ENCODE measurements at places on chromosomes 5 and 9.

DNA sequence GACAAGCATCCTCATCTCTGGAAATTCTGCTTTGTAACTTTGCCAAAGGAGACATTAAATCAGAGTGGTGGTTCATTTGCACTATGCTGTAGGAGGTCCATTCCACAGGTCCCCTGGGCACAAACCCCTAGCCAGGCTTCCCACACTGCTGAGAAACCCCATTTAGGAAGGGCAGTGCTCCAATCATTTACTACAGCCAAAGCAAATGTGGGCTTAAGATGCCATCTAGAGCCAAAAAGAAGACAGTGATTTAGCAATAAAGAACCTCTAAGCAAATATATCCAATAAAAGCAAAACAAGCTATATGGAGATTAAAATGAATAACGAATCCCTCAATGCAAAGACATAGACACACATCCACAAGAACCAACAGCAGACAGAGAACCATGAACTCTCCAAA lies 129.0 kb upstream of the ALDH1B1 start:
- DNase-seq = no peak

DNA sequence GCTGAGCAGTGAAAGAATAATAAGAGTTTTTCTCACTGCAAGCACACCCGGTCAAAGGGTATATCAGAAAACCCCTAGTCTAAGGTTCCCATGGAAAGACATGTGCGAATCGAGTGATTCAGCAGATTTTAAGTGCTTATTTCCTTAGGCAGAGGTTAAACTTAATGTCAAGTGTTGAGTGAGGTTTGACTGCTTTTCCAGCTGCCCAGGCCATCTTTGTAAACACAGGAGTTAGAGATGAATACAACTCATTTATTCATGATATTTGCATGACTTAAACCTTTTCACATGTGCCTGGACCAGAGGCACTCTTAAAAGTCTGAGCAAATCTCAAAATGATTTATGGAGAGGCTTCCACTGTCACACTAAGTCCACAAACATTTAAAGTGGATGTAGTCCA lies 137.8 kb upstream of the RGMB start:
- no peak for DNase-seq

DNA sequence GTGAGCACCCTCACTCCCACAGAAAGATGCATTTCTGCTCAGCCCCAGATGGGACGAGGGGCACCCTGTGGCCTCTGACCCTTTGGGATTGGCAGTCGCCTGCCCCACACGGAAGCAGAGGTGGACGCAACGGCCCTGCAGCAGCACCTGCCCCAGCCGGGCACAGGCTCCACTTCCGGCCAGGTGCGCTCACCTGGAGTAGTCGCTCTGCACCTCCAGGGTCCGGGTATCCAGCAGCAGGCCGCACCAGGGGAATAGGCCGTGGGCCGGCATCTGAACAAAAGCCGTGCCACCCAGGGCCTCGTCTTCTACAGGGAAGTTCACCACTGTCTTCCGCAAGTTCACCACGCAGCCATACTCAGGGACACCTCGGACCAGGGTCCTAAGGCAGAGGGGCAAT lies 30.7 kb downstream of the TERT start:
- no peak for DNase-seq

- no peak for DNase-seq
Observed at GRCh38 chr5:1179383-1179715, 22.0 kb upstream of the SLC6A19 start.

- DNase-seq = no peak
Observed at GRCh38 chr5:109105631-109106267, 304.0 kb downstream of the PJA2 start.

- DNase-seq = no peak
Observed at GRCh38 chr5:177087398-177088005, 787 bp downstream of the FGFR4 start.

DNA sequence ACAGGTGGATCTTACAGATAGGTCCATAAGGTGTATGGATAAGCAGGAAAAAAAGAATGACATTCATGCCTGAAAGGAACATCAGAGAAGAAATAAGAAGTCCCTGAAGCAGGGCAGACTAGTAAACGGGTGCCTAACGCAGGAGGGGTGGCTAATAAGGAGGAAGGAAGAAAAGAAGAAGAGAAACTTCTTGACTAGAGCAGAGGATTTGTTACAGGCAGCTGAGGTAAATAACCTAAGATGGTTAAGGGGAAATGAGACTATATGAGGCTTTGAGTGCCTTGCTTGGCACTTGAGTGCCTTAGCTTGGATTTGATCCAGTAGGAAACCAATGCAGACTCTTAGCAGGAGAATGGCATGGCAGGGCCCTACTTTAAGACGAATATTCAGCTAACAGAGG lies 313.5 kb upstream of the PDE4D start:
- no peak for DNase-seq

- DNase-seq = no peak
Observed at GRCh38 chr5:142955628-142956027, 185.5 kb downstream of the ARHGAP26 start.

DNA sequence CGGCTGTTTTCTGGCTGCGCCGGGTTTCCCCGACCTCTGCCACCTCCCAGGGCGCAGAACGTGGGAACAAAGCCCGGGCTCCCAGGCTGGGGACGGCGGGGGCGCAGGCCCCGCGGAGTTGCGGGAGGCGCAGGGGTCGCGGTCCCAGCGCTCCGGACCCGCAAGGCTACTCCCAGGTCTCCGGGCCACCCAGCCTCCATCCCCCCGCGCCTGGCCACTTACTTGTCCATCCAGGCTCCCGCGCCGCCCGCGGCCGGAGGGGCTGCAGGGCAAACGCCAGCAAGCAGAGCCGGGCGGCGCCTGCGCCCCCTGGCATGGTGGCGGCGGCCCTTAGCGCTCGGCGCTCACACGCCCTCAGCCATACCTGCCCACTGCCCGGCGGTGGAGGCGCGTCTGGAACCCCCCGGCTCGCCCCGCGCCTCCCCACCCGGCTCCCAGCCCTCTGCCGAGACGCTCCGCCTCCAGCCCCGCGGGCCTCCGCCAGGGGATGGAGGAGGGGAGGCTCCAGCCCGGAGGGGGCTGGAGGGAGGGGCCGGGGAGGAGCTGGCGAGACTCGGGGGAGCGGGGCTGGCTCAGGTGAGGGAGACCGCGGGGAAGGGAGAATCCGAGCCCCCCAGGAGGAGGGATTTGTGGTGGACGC lies at the start of gene ADAM19:
ADAM19 (minus strand) TSS at position 395 of the 640 bp plus-strand sequence; CDS start at position 316, 79 bp downstream.
- peak; percentile 58 for DNase-seq

All from activated T-cell treated with anti-CD3 and anti-CD28 coated beads for 4 hours (primary cell).